Effector memory CD4-positive, alpha-beta T cell (primary cell): ENCODE measurements at places on chromosomes 5 and 9.

- DNase-seq, result no peak
Measured at GRCh38 chr5:150791536-150791935, 13.0 kb downstream of the SMIM3 start.

- no peak for DNase-seq
Measured at GRCh38 chr5:149229298-149229937, 42.2 kb upstream of the AFAP1L1 start.

DNA sequence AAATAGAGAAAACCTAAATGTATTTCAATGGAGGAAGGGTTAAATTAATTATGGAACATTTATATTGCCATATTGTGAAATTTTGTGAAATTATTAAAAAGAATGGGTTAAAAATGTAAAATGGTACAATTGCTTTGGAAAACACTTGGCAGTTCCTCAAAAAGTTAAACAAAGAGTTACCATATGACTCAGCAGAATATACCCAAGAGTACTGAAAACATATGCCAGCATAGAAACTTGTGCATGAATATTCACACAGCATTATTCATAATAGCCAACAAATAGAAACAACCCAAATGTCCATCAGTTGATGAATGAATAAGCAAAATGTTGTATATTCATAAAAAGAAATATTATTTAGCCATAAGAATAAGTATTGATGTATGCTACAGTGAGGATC, 181.0 kb upstream of the MAST4 start:
- no peak for DNase-seq

DNA sequence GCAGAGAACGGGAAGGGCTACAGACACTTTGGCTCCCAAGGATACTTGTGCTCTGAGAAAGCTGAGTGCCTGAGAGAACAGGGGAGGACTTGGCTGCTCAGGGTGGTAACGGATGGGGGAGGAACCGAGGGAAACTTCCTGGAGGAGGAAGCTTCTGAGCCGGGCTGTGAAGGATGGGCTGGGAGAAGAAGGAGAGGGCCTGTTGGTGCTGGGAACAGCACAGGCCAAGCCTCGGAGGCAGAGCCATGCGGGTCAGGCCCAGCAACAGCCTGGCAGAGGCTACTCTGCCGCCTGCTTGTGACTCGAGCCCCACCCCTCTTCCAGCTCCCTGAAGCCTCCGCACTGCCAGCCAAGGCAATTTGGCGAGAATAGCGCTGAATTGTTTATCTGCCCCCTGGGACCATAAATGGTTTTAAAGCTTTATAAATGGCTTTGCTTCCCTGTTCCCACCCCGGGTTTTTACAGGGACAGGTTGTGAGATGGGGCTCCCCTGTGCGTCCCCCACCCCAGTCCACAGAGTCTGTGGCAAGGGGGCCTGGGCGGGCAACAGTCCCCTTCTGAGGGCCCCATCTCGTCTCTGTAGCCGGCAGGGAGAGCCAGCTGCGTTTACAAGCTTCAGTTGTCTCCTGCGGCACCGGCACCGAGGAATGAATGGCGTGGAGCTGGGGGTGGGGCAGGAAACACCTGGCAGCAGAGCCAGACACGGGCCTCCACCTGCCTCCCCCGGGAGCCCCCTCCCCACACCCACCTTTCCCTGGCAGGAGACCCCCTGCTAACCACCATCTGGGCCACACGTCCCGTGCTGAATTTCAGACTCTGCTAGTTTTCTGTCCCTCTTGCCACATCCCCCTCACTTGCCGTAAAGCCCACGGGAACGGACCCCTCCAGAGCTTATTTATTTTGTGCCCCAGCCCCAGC, 24.4 kb downstream of the FAM163B start:
- no peak for DNase-seq

DNA sequence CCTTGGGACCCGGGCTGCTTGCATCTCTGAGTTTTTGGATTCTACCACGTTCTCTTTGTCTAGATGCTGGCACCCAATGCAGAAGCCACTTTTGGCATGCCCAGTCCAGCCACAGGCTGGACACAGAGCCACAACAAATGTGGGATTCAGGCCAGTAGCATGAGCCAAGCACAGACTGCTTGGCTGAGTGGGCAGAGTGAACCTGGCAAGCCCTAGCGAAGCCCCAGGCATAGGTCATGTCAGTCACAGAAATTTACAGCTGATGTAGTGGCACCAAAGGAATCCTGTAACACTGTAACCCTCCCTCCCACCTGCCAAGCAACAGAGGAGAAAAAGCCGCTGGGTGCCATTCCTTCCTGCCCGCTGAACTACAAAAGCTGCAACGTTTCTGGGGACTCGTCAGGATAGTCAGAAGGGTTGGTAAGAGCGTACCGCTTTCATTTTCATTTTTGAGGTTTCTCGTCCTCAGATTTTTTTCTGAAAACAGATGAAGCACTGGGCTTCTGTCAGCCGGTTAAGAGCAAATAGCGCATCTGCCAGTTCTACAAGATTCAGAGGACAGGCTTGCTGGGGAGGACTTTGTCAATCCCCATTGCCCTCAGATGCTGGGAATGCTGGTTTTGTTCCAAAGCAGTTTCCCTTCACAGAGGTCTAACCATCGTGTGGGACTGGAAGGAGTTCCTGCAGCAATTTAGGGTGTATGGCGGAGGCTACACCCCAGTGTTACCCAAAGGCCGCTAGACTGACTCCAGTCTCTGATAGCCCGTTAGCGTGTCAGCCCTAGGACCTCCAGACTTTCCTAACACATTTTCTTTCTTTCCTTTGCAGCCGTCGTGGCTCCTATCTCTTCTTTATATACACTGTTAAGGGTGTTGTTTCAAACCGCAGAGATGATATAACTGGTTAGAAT, 399.0 kb downstream of the HTR1A start:
- DNase-seq, result no peak

DNA sequence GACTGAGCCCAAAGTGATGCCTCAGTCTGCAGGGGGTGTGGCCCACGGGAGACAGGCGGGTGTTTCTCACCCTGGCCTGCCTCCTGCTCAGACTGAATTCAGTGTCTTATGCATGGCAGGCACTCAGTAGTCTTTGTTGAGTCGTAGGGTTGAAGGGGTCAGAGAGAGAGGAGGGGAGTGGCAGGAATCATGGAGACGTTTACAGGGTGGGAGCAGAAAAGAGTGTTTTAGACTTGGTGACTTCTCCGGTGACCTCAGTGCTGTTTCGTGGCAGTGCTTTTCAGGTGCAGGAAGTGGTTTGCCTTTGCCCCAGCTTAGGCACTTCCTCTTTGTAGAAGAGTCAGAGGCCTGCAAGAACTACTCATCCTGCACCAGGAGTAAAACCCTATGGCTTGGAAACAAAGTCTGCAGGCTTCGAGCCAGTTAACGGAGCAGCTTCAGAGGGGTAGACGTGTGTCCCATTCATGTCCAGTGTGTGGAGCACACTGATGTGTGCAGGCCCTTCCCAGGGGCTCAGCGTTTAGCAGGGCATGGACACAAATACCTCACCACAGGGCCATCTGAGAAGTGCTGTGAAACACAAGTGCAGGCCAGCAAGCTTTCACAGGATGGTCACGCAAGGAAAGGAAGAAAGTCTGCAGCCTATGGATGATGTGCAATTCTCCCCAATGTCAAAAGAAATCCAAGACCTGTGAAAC, 24.5 kb upstream of the SEMA4D start:
- peak; percentile 66 for DNase-seq

DNA sequence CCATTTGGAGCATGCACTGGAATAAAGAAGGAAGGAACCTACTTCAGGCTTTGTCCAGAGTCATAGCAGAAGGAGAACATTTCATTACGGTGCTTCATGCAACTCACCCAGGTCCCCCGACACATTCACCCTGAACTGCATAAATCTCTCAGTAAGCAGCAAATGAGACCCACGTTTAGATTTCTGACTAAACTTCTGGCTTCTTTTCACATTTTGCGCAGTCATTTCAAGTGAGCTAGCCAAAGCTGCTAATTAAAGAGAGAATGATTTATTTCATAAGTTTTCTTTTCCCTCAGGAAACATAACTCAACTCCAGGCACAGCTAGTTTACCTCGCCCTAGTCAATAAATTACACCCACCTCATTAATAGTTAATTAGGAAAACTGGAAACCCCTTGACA, 88.6 kb upstream of the GAS1 start:
- DNase-seq, result no peak

DNA sequence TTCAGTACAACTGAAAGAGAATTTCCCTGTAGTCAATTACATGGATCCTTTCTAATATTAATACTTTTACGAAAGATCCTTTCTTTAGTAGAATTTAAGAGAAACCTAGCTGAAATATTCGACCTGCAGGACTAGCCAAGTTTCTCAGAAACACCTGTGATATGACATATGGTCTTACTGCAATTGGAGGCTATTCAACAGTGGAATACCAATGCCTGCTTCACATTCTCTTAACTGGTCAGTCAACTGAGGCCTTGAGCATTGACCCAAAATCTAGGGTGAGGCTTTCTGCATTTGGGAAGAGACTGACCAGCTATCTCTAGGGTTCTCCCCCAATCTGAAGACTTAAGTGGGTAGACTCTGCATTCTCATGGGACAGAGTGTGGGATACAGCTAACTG, 12.3 kb downstream of the UBE2QL1 start:
- no peak for DNase-seq

DNA sequence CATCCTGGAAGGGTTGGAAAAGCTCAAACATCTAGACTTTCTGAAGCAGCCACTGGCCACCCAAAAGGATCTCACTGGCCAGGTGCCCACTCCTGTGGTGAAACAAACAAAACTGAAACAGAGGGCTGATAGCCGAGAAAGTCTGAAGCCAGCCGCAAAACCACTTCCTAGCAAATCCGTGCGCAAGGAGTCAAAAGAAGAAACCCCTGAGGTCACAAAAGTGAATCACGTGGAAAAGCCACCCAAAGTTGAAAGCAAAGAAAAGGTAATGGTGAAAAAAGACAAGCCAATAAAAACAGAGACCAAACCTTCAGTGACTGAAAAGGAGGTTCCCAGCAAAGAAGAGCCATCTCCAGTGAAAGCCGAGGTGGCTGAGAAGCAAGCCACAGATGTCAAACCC, 87.6 kb downstream of the MAP1B start:
- peak; percentile 5 for DNase-seq

GRCh38 chr5:18749763-18750162, 1115.5 kb downstream of the TAF11L14 start:
- no peak for DNase-seq

DNA sequence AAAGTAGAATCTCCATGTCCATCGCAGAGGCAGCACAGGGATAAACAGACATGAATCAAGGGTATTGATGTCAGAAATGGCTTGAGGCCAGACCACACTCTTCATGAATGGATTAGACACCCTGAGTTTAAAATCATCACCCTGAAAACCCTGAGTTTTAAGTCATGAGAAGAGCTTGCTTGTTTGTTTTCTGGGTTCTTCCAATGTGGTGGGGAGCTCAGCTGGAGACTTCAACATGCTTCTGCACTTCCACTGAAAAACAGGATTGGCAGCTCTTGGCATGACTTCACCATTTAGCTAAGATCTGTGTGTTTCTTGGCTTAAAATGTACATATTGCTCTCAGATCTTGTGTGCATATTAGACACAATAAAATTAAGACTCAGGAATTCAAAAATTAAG, 9.8 kb downstream of the GCNT4 start:
- no peak for DNase-seq

DNA sequence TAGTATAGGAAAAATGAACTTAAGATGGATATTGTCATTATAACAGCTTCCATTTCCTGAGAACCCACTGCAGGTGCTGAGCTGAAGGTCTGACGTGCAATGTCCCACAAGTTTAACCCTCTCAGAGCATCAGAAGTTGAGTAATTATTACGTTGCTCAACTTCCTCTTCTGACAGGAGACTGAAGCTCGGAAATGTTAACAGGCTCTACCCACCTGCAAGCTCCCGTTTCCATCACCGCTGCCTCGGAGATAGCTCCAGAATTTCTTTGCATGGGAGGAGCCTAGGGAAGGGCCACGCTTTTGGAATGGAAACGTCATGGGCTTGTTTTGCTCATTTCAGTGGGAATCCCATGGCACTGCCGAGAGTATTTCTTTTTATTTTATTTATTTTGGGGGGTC, 1.0 kb upstream of the NTMT1 start:
- DNase-seq, result no peak

DNA sequence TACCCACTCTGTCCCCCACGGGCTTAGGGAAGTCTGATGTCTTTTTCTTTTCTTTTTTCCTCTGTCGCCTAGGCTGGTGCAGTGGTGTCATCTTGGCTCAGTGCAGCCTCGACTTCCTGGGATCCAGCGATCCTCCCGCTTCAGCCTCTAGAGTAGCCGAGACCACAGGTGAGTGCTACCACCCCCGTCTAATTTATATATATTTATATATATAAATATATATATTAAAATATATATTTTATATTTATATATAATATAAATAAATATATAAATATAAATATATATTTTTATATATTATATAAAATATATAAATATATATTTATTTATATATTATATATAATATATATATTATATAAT, 3.3 kb upstream of the ANXA2R start:
- DNase-seq, result no peak
